ENCODE measurements at places on chromosomes 6 and 20. TPM values are rescaled to one million over a fixed set of nuclear protein-coding genes. Genes with fewer than 3 reads are reported as not detected.

Gene TBXT
- not detected for total RNA-seq

Gene RBBP9
- 17.8 TPM for total RNA-seq

Gene CST5
- total RNA-seq, result not detected

GRCh38 chr6:57190140-57190539, 18.0 kb downstream of the BAG2 start:
- H3K27me3 ChIP-seq, result no peaks in the 10 kb centered on the region
- no peak overlapping the region for H3K4me3 ChIP-seq
- DNase-seq, result no peak
- H3K27ac ChIP-seq, result no peak overlapping the region
- H3K36me3 ChIP-seq, result peaks cover 10% of the 10 kb centered on the region
- H3K4me1 ChIP-seq, result no peaks in the 10 kb centered on the region

DNA sequence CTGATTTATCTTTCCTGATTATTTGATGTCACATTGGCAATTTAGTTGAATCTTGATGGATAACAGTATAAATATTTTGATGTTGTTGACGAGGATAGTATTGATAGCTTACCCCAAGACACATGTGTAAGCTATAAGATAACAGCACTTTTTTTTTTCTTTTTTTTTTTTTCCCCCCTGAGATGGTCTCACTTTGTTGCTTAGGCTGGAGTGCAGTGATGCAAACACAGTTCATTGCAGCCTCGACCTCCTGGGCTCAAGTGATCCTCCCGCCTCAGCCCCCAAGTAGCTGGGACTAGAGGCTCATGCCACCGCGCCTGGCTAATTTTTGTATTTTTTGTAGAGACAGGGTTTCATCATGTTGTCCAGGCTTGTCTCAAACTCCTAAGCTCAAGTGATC, 21.8 kb downstream of the MYO6 start:
- H3K4me3 ChIP-seq, result no peak overlapping the region
- H3K27ac ChIP-seq, result no peak overlapping the region
- no peaks in the 10 kb centered on the region for H3K36me3 ChIP-seq
- no peak for DNase-seq

DNA sequence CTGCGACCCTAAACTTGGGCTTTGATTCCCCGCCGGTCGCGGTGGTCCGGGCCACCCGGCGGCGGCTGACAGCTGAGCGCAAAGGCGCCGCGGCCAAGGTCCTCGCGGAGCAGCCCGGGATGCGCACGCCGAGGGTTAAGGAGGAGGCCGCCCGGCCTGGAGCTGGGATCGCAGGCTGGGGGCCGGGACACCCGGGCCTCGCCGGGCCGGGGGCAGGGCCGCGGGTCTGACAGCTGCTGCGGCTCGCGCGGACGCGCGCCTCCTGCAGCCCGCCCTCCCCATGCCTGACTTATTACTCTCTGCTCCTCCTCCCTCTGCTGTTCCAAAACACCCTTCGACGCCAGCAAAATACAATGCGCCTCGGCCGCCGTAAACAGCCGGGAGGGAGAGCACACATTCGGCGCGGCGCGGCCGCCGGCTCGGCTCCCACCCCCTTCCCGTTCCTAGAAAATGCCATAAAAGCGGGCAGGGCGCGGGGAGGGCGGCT, 746 bp downstream of the BACH2 start:
- no peak overlapping the region for H3K4me3 ChIP-seq
- H3K27ac ChIP-seq, result no peak overlapping the region
- no peak for DNase-seq

DNA sequence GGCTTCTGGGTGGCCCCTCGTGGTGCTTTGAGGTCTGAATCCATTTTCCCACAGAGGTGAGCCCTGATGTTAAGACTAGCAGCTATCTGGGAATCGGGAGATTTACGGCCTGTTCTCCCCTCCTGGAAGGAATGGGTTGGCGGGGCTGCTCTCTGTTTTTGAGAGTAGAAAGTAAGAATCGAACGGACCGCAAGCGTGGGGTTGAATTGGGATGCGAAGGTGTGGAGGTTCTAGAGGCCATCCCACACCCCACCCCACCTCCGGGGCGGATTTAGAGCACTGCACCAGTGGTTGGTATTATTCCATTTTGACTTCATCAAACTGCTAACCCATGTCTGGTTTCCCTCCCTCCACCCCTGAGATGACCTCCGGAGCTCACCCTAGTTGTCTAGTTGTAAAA, 11.5 kb downstream of the PYGB start:
- H3K27ac ChIP-seq, result no peak overlapping the region
- no peak overlapping the region for H3K4me3 ChIP-seq
- peaks cover 4% of the 10 kb centered on the region for H3K4me1 ChIP-seq
- no peaks in the 10 kb centered on the region for H3K27me3 ChIP-seq
- no peak for DNase-seq

DNA sequence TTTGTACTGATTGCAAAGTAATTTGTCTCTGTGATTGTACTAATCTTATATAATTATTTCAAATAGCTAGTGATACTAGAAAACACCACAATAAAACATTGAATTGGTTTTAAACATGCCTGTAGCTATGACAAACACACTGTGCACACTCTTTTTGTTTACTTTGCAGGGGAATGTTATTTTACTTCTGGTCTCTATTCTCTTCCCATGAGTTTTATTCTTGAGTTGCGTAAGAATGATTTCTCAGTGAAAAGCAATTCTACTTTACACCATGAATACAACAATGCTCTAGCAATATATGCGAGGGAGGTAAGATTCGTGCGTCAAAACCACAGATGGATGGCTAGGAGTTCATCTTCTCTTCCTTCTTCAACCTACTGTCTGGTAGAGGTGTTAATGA, 68.4 kb upstream of the PHACTR1 start:
- DNase-seq, result no peak
- H3K4me3 ChIP-seq, result no peak overlapping the region
- no peak overlapping the region for H3K27ac ChIP-seq
- no peaks in the 10 kb centered on the region for H3K4me1 ChIP-seq
- no peaks in the 10 kb centered on the region for H3K27me3 ChIP-seq

DNA sequence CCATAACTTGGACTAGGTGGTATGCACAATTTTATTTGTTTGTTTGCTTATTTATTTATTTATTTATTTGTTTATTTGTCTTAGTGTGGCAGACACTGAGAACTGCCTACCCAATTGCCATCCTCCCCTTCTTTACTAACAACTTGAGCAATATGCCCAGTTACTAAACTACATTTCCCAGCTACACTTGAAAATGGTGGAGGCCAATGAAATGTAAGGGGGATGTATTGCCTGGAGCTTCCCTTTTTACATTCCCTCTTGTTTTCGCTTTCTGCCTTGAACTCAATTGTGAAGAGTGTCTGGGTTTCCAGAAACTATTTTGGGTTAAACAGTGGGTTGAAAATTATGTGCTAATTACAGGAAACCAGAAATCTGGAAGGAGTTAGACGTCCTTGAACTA, 152.7 kb upstream of the FKBP1C start:
- H3K27ac ChIP-seq, result no peak overlapping the region
- no peaks in the 10 kb centered on the region for H3K36me3 ChIP-seq
- no peaks in the 10 kb centered on the region for H3K27me3 ChIP-seq
- H3K4me3 ChIP-seq, result no peak overlapping the region

DNA sequence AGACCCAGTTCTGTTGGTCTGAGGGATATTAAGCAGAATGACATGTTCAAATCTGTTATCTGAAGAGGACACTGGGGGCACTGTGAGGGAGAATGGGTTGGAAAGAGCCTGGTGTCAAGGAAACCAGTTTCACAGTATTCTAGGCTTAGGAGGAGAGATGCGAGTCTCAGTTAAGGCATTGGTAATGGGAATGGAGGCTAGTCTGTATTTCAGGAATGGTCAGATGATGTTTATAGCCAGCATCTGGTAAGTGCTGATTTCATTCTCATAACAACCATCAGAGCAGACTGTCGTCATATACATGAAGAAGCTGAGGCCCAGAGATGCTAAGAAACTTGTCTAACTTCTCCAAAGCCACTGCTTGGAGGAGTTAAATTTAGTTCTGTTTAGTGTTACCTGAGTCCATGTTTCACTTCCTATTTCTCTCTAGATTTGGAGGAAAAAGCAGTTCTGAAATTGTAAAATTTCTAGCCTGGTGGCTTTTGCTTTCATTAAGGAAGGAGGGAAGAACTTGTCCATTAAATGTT, 242.0 kb downstream of the ARID1B start:
- DNase-seq, result no peak
- H3K4me3 ChIP-seq, result peak overlapping the region; percentile 54
- H3K36me3 ChIP-seq, result no peaks in the 10 kb centered on the region
- peaks cover 38% of the 10 kb centered on the region for H3K4me1 ChIP-seq
- H3K27me3 ChIP-seq, result no peaks in the 10 kb centered on the region

DNA sequence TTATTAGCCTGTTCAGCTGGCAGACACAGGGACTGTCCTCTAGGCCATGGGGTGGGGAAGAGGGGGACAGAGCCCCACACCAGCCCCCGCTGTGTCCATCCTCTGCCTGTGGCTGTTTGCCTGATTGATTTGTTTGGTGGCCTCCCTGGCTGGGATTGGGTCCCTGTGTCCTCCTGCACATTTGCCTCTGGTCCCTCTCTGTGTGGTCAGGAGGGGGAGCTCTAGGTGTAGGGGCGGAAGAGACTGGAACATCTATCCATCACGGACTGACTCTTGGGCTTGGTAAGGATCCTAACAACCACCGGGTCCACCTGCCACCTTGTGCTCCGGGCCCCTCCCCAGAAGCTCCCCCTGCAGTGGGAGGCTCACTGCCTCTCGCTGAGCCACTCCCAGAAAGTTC, 38.4 kb upstream of the CCDC167 start:
- no peaks in the 10 kb centered on the region for H3K27me3 ChIP-seq
- H3K4me3 ChIP-seq, result no peak overlapping the region
- no peak for DNase-seq

All from GM12878 (cell line).